Activated T-cell treated with anti-CD3 and anti-CD28 coated beads for 1 hour (primary cell): ENCODE measurements at places on chromosomes 11 and 22.

- DNase-seq, result peak; percentile 11
Observed at GRCh38 chr11:64802370-64803157, 450 bp downstream of the MAP4K2 start.

- DNase-seq, result no peak
Observed at GRCh38 chr22:44184006-44184405, 3.3 kb downstream of the PARVG start.

GRCh38 chr11:11463405-11463804, 110.4 kb upstream of the CSNK2A3 start:
- no peak for DNase-seq

- no peak for DNase-seq
Observed at GRCh38 chr11:77747381-77747969, 73.0 kb downstream of the RSF1 start.

GRCh38 chr22:48936391-48936790, 891.3 kb downstream of the BRD1 start:
- no peak for DNase-seq

- DNase-seq, result no peak
Observed at GRCh38 chr11:2383852-2384804, 7.0 kb downstream of the CD81 start.

DNA sequence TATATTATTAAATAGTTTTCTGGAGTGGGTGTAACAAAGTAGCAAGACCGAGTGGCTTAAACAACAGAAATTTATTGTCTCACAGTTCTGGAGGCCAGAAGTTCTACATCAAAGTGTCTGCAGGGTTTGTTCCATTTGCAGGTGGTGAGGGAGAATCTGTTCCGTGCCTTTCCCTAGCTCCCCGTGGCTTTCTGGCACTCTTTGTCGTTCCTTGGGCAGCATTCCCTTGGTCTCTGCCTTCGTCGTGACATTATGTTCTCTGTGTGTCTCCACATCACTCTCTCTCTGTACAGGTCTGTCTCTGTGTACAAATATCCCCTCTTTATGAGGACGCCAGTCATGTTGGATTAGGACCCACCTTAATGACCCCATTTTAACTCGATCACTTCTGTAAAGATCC, 38.2 kb downstream of the LDLRAD3 start:
- DNase-seq, result no peak

DNA sequence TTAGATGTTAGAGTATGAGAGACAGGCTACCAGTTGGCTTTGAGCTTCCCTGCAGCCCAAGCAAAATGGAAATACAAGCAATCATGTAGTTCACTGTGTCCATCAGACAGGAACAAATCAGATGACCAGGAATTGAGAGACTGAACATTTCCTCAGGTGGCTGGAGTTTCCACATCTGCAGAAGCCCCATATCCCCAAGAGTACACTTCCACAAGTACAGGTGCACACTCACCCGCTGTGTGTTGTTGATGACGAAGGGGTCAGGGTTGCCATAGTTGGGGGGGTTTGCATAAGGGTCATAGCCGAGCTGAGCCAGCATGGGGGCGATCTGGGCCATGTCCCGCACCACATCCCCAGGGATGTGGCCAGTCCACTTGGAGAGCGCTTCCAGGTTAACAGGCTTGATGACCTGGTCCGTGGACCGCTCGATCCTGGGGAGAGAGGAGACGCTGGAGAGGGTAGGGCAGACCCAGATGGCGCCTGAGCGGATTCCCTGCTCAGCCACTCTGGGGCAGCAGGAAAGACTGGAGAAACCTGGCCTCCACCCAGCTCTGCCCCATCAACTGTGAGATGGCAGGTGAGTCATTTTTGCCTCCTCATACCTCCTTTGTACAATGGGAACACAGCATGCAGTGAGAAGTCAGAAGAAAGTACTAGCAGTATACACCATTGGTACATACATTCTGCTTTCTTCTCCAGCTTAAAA, 23.9 kb upstream of the TFIP11 start:
- DNase-seq, result no peak

- DNase-seq, result no peak
Observed at GRCh38 chr11:76800466-76801200, 17.5 kb downstream of the TSKU start.

- no peak for DNase-seq
Observed at GRCh38 chr22:38417252-38418060, 37.5 kb downstream of the KCNJ4 start.

GRCh38 chr11:92198268-92198667, 26.4 kb upstream of the FAT3 start:
- no peak for DNase-seq

- no peak for DNase-seq
Observed at GRCh38 chr11:82810326-82810725, 76.7 kb upstream of the FAM181B start.

GRCh38 chr11:12172493-12173013, 62.2 kb downstream of the MICAL2 start:
- DNase-seq, result no peak

- DNase-seq, result peak; percentile 42
Observed at GRCh38 chr11:68213135-68213515, at the start of gene KMT5B. KMT5B (minus strand) TSS chr11:68213296; CDS start chr11:68190076, 23,220 bp downstream.

- DNase-seq, result no peak
Observed at GRCh38 chr11:9066433-9066925, 24.9 kb downstream of the SCUBE2 start.

DNA sequence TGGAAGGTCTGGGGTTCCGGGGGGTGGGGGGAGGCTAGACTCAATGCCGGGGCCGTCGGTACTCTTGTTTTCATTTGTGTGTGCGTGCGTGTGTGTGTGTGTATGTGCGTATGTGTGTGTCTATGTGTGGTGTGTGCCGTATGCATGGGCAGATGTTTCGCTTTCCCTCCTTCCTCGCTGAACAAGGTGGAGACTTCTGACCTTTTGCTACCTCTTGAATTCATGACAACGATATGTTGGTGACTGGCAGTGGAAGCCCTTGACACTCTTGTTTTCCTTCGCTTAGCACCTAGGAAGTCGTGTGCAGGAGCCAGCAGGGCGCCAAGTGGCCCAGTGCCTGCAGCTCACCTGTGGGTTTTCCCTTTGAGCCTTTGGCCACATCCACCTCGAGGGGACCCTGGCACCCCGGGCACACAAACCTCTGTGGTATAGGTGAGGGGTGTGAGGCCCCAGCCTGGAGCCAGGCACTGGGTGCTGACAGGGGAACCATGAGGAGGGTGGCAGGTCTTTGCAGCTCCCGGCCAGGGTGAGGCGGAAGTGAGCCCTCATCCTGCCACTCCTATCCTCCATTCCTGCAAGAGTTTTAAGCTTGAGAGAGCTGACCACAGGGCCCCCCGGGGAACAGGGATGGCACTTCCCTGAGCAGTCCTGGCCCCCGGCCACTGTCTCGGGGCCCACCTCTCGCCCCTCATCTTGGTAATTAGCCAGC, 19.3 kb upstream of the TMEM191C start:
- DNase-seq, result no peak

DNA sequence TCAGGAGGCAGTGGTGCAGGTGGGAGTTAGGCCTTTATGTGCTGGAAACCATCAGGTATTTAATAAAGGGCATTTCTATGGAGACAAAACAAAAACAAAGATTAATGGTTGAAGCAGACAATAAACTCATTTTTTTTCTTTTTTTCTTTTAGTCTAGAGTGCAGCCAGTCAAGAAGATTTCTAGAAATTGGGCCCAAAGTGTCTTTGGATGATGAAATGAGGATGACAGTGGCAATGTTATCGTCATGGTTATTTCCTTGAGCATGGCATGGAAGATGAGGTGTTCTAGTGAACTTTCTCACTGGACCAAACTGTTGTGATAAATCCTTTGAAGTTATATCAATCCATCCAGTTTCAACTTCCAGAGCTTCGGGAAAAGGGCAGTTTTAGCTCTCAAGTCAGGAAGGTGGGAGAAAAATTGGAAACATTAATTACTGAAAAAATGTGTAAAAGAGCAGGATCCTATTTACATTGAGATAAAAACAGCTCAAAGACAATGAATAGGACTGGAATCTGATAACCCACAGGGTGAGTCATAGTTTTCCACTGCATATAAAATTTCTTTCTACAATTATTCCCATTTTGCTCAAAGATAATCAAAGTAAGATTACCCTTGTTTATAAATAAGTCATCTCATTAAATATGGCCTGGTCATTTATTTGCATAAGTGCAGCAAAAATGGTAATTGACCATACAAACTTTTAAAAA, 33.0 kb downstream of the PRR5L start:
- no peak for DNase-seq

GRCh38 chr22:36237462-36238372, 1.6 kb downstream of the APOL2 start:
- DNase-seq, result no peak

- no peak for DNase-seq
Observed at GRCh38 chr11:13857828-13858227, 104.7 kb upstream of the SPON1 start.

GRCh38 chr22:32444068-32444467, 20.2 kb downstream of the BPIFC start:
- DNase-seq, result no peak

- no peak for DNase-seq
Observed at GRCh38 chr11:62069374-62069773, 54.4 kb upstream of the INCENP start.

GRCh38 chr11:113885897-113886296, 10.5 kb upstream of the USP28 start:
- DNase-seq, result no peak

GRCh38 chr11:109071712-109072524, 350.1 kb upstream of the C11orf87 start:
- no peak for DNase-seq

DNA sequence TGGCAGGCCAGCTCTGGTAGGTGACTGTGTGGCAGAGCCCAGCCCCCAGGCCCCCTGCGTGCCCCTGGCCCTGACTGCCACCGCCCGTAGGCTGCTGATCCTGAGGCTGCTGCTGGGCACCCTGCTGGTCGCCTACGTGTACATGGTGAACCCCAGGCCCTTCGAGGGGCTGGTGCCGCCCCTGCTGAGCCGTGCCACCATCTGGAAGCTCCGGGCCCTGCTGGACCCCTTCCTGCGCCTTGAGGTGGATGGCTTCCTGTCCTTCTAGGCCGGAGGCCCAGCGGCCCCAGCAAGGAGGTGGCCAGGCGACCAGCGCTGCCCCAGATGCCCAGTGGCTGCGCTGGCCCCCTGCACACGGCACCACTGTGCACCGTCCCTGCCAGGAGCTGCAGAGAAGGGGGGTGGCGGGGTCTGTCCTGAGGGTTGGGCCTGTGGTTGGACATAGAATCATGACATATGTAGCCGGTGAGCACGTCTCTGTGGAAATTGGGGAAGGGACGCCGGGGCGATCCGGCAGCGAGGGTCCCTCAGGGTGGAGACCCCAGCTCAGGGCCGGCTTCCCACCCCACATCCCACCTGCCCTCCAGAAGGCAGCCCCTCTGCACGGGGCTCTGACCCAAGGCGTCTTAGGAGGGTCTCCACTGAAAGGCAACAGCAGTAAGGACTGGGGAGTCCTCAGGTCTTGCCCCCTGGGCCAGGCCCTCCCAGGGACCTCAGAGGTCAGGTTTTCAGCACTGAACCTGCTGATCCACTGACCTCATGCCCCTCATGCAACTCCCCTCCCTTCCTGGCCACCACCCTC, 185.4 kb downstream of the IGLL1 start:
- DNase-seq, result no peak

DNA sequence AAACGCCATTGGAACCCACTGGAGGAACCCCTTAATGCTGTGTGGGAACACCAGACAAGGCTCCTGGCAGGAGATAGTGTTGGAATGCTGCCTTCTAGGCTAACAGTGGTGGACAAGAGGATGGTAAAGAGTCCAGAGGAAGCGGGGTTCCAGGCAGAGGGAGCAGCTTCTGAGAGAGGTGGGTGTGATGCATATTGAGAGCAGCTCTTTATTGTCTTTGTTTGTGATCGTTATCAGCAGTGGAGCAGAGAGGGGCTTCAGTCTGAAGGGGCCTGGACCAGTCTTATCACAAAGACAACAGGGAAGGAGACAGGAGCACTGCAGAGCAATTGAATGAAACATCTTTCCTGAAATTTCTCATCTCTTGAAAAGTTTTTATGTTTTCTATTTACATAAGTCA, 106.8 kb upstream of the PLET1 start:
- DNase-seq, result no peak

DNA sequence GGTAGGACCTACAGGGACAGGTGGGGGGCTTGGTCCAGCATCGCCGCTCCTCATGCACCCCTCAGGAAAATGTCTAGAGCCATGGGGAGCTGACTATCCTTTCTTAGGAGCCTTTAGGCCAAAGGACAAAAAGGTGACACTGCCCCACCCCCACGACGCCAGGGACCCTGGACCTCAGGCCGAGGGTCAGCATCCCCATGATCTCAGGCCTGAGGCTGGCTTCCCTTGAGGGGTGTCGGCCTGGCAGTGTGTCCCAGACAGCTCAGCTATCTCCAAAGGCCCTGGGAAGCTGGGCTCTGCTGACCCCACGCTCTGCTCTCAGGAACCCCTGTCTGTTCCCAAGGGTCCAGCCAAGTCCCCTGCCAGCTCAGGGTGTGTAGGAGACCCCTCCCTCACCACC, 16.3 kb downstream of the MRGPRG start:
- no peak for DNase-seq

DNA sequence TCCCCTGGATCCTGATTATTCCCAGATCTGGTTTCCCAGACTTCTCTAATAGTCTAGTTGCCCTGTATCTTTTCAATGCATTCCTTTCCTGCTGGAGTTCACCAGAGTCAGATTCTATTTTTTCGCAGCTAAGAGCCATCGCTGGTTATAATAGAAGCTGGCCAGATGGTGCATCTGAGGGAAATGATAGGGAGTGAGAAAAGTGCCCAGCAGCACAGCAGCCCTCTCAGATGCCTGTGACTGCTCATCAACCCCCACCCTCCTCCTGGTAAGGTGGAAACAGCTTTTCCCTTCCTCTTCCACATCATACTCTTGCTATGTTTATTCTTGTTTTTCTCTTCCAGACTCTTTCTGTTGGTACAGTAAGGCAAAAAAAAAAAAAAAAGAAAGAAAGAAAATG, 12.8 kb downstream of the OR8A1 start:
- DNase-seq, result no peak

DNA sequence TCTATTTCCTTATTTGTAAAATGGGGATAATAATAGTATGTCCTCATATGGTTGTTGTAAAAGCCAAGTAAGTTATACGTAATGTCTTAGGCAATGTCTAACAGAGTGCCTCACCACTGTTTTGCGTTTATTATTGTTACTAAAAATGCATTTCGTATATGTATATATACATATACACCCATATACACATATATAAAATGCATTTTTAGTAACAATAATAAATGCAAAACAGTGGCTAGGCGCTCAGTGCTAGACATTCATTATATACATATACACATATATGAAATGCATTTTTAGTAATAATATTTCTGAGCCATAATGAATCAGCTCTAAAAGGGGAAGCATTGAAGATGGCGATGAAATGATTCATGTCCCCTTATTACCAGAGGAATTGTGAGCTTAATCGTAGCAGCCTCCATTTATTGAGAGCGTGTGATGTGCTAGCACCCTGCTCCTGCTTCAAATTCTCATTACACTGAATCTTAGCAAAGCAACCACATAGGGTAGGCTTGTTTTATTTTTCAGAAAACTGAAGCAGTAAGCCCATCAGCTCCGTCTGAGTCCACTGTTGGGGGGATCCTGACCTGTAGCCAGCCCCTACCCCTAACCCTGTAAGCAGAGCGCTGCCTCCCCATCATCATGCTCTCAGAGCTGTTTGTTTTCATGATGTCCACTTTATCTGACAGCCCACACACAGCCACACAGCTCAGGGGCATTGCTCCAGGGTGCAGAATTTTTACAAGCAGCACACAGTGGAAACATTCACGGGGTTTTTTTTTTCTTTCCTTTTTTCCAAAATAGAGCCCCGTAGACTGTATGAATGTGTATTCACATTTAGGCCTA, 97.1 kb upstream of the NAV2 start:
- DNase-seq, result no peak
